Stimulated activated naive CD8-positive, alpha-beta T cell treated with anti-CD3 and anti-CD28 coated beads, Interleukin-15, Interleukin-2, amounts not matched to agents 100 U/mL and 50 U/mL, for 24 hours (primary cell): ENCODE measurements at places on chromosomes 7 and 10.

DNA sequence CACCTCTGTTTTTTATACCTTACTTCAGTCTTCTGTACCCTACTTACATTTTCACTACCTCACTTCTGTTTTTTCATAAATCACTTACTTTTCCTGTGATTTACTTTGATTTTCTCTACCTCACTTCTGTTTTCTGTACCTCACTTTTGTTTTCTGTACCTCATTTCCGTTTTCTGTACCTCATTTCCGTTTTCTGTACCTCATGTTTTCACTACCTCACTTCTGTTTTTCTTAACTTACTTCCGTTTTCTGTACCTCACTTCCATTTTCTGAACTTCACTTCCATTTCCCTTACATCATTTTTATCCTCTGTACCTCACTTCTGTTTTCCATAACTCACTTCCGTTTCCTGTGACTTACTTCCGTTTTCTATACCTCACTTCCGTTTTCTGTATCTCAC, 492.0 kb upstream of the AKR1E2 start:
- no peak for DNase-seq

- no peak for DNase-seq
These were observed 245.5 kb upstream of the TCERG1L start for GRCh38 chr10:131556897-131557495.

- no peak for DNase-seq
These were observed 9.5 kb upstream of the LMTK2 start for GRCh38 chr7:98097042-98097645.

- DNase-seq: no peak
These were observed 14.5 kb downstream of the ZCCHC24 start for GRCh38 chr10:79430936-79431335.

- DNase-seq: no peak
These were observed 58.0 kb downstream of the CALML3 start for GRCh38 chr10:5582736-5583135.

DNA sequence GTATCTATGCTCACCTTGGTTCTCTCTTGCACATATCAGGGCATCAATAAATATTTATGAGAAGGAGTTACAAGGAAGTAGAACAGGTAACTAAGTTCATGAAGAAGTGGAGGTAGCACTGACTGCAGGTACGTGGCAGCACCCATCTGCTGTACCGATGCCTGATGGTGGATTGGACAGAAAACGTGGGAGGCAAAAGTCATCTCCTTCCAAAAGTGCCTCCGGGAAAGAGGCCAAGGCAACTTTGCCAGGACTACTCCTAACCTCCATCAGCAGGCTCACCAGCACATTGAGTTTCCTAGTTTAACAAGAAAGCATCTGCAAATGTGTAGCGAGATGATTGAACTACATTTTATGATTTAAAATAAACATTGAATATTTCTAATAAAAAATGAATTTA, 248.8 kb downstream of the ANKRD7 start:
- DNase-seq: no peak

DNA sequence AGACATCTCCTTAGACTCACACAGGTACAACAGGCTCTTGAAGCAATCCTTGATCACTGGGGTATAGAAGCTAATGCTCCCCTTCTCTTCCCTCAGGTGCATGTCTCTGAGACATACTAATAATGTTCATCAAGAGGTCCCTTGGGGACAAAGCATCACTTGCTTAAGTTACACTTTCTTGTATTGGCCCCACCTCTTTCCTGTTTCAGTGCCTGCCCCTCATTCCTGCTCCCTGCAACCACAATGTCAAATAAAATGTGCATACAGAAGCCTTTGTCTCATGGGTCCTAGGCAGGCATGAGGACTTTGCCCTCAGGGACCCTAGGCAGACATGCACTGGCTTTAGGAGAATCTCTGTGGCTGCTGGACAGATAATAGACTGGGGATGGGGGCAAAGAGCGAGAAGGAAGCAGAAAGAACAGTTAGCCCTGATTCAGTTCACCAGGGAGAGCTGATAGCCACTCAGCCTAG, 175.0 kb upstream of the NPY start:
- no peak for DNase-seq

- no peak for DNase-seq
These were observed 398.6 kb downstream of the GPAM start for GRCh38 chr10:111784946-111785465.

DNA sequence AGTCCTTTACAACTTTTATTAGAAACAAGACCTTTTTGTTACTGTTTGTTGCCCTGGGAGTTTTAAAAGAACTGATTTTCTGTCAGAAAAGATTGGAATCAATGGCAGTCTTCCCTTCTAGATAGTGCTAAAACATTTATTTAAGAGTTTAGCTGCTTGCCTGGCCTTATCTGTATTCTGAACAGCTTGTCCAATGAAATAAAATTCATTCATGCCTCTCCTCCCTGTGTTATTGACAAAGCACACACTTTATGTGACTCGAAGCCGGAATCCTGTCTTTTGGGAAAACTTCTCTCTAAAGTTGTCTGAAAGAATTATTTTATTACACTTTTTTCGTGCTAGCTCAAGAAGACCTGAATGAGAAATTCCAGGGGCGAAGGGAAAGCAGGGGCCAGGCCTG, 992.5 kb downstream of the TYW1 start:
- DNase-seq: no peak

DNA sequence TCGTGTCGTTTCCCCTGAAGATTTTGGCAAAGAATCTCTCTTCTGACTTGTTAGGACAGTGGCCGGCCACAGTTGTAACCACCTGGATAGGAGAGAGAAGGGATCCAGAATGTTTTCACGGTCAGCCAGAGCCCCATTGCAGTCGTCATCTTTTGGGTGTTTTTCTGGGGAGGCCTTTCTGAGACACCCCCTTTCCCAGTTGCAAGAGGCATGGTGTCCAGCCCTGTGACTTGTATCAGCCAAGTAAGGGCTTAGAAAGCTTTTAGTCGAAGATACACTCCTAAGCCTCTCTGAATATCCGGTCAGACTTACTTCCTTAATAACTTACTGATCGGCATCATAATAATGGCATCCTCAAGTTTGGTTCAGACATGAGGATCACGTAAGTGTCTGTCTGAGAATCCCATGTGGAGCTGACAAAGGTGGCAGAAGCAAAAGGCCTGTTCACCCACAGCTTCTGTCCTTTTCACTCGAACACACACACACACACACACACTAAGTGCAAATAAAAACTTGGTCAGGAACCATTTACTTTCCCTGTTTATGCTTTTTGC, 435.7 kb upstream of the GALNT17 start:
- no peak for DNase-seq

- DNase-seq: no peak
These were observed 121.9 kb upstream of the AUTS2 start for GRCh38 chr7:69476416-69476815.

DNA sequence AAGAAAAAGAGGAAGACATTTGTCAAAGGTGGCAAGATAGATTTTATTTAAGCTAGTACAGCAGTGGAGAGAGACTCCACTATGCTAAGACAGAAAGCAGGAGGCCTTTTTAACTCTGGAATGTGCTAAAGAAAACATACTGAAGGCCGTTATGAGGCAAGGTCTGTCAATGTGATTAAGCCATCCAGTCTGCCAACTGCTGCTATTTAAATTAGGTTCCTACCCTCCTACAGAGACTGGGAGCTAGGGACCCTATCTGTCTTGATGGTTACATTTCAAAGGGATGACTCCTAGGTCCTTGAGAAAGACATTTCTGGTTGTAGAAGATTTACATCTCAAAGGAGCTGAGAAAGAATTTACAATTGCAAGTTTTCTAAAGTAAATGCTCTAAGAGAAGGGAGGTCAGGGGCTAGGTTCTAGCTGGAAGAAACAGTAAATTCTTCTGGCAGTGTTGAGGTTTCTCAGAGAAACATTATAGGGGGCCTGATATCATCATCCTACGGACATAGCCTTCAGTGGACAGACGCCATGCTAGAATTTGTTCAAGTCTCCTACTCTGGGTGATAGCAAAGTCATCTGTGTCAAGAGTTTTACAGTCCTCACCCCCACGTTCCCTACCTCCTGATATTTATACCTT, 211.6 kb downstream of the PHF14 start:
- DNase-seq: no peak

GRCh38 chr7:47678641-47679380, 96.9 kb upstream of the TNS3 start:
- no peak for DNase-seq

GRCh38 chr10:18830277-18830676, 171.0 kb downstream of the ARL5B start:
- no peak for DNase-seq

GRCh38 chr7:94274828-94275227, 119.9 kb upstream of the COL1A2 start:
- no peak for DNase-seq

GRCh38 chr10:110655320-110655719, 11.2 kb downstream of the RBM20 start:
- DNase-seq: no peak

DNA sequence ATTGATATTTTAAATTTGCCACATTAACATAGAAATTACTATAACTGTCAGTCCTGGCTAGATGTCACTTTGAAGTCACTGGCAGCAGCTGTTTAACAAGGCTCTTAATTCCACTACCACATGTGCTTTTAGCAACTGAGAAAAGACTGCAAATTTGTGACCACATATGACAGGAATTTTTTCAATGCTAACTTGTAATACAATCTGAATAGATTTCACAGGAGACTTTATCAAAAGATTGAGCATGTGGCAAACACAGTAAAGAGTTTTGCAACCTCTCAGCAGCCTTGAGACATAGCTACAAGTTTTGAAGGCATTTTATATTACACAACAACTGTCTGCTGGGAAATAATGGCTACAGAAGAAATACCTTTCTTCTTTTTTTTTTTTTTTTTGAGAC, 73.0 kb downstream of the MICU1 start:
- DNase-seq: no peak

DNA sequence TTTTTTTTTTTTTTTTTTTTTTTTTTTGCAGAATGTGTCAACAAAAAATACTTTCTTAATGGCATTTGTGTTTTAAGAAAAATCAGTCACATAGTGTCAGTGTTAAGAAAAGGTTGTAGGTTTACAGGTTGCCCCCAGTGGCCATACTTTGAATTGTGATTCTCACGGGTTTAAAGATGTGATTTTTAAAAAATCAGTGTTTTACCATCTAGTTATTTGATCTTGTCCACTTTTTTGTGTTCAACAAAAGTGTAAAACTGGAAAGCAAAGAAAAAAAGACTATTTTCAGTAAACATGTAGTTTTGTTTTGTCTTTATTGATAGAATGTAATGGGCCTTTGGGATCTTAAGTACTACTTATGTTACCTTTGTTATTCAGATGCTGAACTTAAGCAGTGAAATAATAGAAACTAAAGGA, 25.7 kb downstream of the SUV39H2 start:
- DNase-seq: no peak

GRCh38 chr10:6850452-6850851, 270.4 kb upstream of the PRKCQ start:
- no peak for DNase-seq

DNA sequence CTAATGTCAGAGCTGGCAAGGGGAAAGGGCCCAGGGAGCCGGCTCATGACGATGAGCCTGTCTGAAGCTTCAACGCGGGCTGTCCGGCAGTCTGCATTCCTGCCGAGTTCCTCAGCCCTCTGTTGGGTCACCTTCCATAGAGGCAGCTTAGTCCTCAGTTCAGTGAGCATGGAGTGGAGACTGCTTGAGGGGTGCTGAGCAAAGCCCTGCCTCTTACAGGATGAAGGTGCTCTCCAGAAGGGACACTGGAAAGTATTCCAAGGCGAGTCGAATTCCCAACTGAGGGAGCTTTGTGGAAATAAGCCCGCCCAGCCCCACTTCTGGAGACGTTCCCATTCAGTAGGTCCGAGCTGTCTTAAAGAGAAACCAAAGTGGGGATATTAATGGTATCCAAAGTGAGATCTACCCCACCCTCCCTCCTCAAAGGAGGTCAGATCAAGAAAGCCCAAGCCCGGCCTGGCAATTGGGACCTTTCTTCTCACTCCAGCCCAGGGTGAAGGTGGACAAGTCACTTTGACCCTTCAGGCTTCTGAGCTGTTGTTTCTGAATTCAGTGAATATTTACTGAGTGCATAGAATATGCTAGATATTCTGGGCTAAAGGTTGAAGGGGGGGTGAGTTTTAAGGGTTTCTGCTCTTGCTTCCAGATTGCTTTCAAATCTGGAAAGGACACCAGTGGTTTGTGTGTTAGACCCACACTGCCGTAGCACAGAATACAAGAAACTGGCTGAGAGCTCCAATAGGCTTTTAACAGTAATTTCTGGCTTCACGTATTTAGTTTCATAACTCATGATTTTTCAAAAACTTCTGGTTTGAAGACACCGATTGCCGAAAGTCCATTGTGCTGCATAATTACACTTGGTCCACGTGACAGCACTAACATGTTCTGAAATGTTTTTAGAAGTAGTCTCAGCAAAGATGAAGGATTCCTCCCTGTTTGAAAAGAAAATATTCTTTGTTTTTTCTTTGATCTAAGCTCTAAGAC, 3.5 kb downstream of the EGFR start:
- DNase-seq: no peak

DNA sequence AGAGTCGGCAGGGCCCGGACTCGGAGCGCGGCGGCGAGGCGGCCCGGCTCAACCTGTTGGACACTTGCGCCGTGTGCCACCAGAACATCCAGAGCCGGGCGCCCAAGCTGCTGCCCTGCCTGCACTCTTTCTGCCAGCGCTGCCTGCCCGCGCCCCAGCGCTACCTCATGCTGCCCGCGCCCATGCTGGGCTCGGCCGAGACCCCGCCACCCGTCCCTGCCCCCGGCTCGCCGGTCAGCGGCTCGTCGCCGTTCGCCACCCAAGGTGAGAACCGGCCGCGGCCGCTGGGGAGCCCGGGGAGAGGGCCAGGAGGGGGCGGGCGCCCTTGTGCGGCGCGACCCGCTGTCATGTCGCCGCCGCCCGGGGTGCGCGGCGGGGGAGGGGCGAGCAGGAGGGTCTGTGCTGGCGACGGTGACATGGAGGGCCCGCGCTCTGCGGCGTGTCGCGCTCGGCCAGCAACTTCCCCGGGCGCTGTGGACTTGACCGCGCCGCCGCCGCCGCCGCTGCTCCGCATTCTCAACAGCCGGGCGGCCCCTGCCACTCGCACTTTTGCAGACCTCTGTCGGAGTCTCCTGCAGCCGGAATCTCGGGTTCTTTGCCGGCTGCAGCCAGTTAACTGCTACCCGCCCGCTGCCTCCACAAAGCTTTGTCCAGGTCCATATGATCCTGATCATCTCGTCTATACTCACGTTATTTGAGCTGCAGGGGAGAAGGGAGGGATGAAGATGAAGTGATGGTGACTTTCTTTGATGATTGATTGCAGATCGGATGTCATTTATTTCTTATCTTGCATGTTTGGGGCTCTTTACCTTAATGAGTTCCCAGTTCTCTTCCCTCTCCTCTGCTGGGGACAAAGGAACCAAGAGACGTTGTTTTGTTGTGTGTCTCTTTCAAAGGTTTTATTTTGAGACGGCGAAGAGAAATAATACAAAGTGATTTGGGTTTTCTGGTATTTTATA, 869 bp downstream of the TRIM24 start:
- peak; percentile 72 for DNase-seq
